ENCODE measurements at places on chromosomes 3 and 15.

- DNase-seq = no peak
Measured at GRCh38 chr3:45753095-45753494, 43.2 kb downstream of the SLC6A20 start.

- no peak for DNase-seq
Measured at GRCh38 chr15:41291065-41291631, 41.2 kb downstream of the OIP5 start.

DNA sequence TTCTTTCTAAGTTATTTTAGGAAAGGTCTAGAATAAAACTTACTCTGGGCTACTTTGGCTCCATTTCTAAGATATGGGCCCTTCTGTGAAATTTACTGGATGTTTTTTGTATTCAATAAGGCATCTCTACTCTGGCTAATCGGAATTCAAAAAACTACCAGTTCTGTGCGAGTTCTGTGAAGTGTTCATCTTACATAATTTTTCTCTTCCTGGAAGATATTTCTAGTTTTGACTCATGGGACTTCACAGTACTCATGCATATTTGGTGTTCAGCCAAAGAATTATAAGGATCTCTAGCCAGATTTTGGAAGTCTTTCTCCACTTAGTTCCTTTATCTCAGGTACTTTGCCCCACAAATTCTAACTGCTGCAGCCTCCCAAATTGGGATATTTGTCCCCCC, 46.4 kb upstream of the MBNL1 start:
- DNase-seq = no peak

- DNase-seq = no peak
Measured at GRCh38 chr3:11703146-11703545, 59.4 kb upstream of the VGLL4 start.

DNA sequence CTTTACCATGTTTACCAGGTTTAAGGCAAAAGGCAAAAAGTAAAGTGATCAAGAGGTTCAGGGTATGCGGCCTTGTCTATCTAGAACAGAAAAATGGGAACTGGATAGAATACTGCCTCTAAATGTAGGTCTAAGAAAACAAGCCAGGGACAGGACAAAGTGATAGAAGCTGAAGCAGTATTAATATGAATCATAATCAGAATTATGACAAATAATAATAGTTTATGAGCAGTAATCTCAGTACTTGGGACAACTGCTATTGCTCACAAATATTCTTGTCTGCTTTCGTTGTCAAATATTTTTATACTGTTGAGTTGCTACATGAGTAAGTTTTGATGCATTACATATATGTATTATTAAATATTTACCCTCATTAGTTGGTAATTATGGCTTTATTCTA, 356.9 kb upstream of the RBMS3 start:
- no peak for DNase-seq

DNA sequence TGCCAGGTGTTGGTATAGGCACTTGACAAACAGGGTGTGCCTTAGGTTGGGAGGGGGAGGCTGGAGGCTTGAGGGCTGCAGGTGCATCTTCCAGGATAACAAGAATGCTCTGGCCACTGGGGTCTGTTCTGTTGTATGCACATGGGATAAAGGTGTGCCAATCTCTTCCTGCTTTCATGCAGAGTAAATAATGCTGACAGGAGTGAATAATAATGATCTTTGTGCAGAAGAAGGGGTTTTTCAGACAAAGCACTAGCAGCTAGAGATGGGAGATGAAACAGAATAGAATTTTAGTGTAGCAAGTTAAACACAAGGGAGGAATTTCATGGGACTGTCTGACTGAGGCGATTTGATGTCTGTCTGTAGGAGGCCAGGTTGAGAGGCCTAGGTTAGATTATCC, 1.9 kb upstream of the ROPN1 start:
- DNase-seq = no peak

- no peak for DNase-seq
Measured at GRCh38 chr3:114093596-114093995, 37.1 kb downstream of the QTRT2 start.

DNA sequence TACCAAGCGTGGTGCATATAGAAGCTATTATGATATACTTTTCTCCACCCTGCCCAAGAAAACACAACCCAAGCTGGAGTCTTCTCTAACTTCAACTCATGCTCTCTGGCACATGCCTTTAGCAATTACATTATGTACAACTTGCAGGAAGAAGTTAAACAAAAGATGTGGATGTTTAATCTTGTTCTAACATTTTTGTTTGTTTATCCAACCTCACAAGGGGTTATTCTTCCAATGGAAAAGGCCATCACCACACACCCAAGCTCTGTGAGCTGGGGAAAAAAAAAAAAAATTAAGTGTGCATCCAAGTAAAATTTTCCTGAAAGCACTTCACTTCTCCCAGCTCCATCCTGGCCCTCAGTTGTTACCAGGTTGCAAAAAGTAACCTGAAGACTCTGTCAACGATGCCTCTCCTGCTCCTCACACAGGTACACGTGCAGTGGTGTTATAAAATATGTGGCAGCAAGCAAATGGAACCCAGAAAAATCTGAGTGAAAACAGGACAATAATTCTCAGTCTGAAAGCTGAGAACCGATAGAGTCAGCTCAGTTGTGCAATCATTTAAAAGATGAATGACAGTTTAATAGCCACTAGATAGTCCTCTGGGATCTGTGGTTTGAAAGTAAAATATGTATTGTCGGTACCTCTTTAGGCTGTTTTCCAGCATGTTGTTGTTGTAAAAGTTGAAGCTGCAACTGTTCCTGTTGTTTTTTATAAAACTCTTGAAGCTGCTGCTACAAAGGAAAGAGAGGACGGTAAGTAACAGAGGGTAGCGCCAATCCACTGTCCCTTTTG, 531.4 kb downstream of the FOXP1 start:
- DNase-seq = no peak

GRCh38 chr15:65993236-65993635, 123.9 kb downstream of the RAB11A start:
- peak; percentile 65 for DNase-seq

DNA sequence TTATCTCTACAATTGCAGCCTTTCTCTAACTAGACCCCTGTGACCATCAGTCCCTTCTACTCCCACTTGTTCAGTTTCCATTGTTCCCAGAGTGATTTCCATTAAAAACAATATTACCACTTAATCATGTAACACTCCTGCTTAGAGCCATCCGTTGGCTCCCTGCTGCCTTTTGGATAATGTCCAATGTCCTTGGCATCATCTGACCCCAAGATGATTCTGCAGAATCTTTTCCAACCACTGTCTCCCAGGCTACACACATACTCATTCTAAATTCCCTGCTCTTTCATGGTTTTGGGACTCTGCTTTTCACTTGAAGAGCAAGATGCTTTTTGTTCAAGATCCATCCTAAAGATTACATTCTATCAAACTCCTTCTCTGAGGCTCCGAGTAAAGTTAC, 7.1 kb downstream of the KCNH8 start:
- DNase-seq = no peak

DNA sequence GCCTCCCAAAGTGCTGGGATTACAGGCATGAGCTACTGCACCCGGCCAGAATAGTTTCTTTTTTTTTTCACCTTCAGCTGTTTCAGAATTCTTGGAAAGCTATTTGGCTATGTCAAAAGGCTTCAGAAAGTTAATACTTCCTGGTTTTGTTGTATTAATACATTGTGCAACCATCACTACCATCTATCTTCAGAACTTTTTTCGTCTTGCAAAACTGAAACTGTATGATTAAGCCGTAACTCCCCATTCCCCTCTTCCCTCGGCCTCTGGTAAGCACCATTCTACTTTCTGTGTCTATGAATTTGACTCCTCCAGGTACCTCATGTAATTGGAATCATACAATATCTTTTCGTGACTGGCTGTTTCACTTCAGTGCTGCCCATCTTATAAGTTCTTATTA, 5.2 kb upstream of the NOX5 start:
- no peak for DNase-seq

GRCh38 chr3:14223595-14223994, 45.0 kb downstream of the LSM3 start:
- no peak for DNase-seq
